ENCODE measurements at places on chromosomes 7 and 10. TPM values are rescaled to one million over a fixed set of nuclear protein-coding genes. Genes with fewer than 3 reads are reported as not detected.

GRCh38 chr10:91741356-91741755, 56.9 kb upstream of the TNKS2 start:
- DNase-seq: no peak

GRCh38 chr10:120403109-120403508, 53.9 kb upstream of the PLPP4 start:
- no peak for DNase-seq

DNA sequence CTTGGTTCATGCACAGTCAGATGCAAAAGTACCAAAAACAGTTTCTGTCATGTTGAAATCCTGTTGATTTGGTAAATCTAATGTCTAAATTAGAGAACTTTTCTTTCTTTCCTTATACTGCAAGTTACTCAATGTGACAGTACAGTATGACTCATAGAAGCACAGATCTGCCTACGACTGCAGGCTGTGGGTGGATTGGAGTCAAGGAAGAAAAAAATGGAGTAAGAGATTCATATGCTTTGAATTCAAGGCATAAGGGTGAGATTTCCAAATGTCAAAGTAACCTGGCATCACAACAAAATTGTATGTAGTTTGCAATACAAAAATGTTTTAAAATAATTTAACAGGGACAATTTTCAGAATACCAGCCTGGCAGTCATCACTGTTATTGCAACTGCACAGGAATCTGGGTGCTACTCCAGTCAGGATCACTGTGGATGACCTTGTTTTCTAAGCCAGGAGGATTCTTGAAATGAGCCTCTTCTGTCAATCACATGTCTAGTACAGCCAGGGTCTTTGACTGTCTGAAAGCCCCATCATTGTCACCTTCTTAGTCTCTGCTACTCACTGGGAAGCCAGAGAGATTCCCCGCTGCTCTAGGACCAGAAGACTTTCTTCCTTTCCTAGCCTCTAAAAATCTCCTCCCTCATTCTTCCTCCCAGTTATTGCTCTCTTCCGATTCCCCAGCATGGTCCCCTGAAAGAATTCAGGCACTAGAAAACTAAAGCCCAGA, 83.6 kb downstream of the CD36 start:
- DNase-seq: no peak

GRCh38 chr10:113397047-113397446, 155.8 kb upstream of the HABP2 start:
- DNase-seq: no peak

DNA sequence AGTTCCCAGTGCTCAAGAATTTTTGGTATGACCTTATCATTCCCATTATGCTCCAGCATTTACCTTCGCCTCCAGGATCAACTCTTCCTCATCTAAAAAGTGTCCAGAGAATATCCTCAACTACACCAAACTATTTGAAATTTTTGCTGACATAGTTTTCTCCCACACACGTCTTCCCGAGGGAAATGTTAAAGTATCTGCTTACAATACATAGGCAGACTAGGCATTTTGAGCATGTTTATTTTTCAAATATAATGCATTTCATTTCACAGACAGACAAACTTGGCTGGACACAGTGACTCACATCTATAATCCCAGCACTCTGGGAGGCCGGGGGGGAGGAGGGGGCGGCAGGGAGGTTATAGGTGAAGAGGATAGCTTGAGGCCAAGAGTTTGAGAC, 177.1 kb upstream of the TRIM24 start:
- DNase-seq: no peak

DNA sequence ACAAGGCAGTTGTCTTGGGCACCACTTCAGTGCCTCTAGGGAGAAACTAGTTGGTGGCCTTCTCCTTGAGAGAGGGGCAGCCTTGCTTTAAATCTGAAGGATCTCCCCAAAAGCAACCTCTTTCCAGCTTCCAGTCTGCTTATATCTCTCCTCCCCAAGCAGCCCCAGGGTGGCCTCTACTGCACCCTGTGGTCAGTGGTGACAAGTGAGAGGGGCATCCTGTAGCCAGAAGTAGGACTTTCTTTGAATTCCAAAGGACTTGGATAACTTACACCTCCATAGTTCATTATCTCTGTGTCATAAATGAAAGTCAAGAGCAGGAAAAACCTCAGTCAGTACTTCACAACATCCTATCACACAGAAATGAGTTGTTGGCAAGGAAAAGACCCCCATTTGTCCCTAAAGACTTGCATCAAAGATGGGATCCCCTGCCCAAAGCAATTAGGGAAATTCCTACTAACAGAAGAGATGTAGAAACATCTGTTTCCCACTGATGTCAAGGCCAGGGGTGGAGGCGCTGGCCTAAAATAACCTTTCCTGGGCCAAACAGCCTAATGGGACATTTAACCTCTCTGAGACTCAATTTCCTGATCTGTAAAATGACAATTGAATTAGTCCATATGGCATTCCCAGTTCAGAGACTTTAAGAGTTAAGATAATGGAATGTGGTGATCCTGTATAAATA, 44.0 kb upstream of the ANKRD1 start:
- peak; percentile 13 for DNase-seq

- DNase-seq: no peak
These were observed 57.4 kb downstream of the NEUROG3 start for GRCh38 chr10:69515699-69516259.

GRCh38 chr10:125118011-125118611, 42.3 kb downstream of the CTBP2 start:
- DNase-seq: no peak

DNA sequence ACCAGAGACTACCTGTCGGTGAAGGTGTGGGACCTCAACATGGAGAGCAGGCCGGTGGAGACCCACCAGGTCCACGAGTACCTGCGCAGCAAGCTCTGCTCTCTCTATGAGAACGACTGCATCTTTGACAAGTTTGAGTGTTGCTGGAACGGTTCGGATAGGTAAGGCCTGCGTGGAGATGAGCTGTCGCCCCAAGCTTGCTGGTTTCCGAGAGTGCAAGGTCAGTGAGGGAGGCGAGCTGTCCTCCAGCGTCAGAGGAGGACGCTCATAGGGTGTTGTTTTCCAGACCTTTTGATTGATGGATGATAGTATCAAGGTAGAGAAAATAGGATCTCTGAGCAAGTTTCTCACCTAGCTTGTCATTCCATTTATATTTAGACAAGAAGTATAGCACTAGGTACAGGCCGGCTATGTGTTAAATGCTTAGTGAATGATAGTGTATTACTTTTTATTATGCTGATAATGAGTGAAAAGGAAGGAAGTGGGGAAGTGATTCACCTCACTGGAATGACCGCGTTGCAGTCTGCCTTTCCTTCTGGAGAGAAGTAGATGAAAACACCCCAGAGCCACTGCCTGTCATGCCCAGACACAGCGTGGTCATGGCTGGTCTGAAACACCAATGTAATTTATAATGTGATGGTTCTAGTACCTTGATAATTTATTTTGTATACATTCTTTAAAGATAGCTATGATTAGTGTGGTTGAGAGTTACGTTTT, 33.9 kb downstream of the BNIP3 start:
- DNase-seq: no peak

DNA sequence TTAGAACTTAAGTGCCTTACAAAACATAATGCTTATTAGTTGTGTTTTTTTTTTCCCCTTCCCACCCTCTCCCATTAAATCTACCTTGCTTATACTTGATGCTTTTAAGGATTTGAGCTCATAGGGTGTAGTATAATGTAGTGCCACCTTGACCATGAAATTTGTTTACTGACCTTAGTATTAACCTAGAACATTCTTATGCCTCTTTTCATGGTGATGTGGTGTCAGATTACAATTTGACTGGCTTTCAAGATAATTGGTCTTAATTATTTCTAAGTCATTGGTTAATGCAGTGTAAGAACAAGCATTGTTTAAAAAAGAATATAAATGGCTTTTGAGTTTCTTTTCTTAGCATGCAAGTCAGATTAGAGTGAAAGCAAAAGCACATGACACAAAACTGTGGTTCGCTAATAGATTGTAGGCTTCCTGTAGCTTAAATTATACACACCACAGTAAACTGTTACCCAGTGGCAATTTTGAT, 61.8 kb downstream of the ADD3 start:
- DNase-seq: no peak

DNA sequence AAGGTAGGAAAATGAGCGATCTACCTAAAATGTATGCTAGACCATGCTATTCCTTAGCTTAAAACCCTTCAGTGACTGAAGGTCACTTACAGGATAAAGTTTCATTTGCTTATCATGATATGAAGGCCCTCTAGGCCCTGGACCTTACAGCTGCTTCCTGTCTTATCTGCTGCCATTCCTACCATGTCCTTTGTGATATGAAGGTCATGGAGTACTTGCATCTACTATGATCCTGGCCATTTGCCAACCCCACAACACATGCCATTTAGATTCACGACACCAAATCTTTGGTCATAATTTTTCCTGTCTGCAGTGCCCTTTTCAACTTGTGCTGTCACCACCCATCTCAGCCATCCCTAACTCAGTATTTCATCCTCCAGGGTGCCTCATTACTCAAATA, 181.8 kb upstream of the MDFIC start:
- DNase-seq: no peak

GRCh38 chr7:90210981-90211380, 559 bp upstream of the STEAP2 start:
- no peak for DNase-seq

DNA sequence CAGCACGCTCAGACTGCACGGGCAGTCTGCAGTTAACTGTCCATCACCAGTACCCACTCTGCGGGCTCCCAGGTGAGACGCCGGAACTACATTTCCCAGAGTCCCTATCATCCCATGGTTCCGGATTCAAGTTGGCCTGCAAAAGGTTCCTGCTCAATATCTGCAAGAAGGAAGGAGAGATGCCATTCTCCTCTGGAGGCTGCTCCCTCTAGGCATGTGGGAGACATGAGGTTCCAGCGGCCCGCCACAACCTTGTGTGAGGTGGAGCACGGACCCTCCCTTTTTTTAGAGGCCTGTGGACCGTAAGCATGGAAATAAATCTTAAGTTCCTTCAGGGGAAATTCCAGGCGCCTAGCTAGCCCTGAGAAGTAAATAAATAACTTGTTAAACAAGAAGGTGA, 29.7 kb downstream of the NUP42 start:
- DNase-seq: no peak

DNA sequence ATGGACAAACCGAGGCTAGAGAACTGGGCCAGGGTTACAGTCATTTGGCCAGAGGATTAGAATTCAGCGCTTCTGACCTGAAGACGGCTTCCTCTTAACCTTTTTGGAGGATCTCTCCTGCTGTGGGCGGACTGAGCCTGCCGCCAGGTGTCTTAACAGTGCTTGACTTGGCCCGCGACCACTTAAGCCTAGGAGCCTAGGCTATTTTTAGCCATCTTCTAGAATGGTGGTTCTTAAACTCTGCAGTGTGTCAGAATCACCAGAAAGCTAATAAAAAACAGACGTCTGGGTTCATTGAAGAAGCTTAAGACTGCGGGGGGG, 722 bp downstream of the MDH2 start:
- no peak for DNase-seq

DNA sequence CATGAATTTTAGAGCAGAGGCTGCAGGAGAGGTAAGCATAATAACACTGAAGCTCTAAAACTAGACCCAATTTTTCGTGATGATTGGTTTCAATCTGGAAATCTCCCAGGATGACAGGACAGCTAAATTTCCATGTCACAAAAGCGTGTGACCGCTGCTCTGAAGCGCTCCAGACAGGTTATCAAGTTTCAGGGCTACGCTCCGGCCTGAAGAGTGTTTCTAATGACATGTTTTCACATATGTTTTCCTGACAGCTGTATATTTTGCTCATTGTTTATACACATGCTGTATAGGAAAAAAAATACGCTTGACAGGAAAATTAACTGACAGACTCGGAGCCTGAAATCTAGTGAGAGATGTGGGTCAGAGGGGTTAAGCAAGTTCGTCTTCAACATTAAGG, 219.8 kb upstream of the BMPER start:
- DNase-seq: no peak

- DNase-seq: no peak
These were observed 11.3 kb downstream of the GNAI1 start for GRCh38 chr7:80145780-80146422.

DNA sequence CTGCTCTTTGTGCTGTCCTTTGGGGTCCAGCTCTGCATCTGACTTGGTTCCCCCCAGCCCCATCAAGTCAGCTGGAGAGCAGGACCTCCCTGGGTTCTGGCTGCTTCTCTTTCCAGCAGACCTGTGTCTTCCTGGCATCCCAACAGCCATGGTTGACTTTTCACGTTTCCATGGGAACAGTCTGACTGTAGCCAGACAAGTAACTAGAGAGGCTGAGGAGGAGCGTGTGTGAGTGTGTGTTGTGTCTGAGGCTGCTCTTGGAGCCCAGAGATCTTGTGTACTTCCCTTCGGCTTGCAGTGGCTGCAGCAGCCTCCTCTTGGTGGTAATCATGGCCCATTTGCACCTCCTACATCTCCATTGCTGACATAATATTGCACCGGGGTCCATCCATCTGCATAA, 332.0 kb downstream of the RPS24 start:
- DNase-seq: no peak

DNA sequence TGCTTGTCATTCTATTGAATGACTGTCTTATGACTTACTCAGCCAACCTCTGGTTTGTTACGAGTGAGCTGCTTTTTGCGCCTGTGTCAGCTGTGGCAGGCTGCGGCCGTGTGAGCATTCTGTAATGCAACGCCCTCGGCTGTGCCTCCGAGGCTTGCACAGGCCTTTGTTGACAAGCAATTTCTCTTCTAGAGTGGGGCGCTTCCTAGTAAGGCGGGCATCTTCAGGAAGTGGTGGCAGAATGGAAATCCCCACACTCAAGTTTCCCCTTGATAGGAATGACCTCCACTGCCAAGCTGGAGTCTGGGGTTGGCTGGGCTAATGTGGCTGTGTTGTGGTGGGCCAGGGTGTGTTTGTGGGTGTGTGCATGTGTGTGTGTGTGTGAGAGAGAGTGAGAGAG, 20.2 kb upstream of the TMEM178B start:
- DNase-seq: no peak

- DNase-seq: peak; percentile 66
These were observed 58.2 kb upstream of the DNAAF5 start for GRCh38 chr7:668139-668931.

- DNase-seq: no peak
These were observed 540.1 kb upstream of the FZD8 start for GRCh38 chr10:36182179-36182566.

DNA sequence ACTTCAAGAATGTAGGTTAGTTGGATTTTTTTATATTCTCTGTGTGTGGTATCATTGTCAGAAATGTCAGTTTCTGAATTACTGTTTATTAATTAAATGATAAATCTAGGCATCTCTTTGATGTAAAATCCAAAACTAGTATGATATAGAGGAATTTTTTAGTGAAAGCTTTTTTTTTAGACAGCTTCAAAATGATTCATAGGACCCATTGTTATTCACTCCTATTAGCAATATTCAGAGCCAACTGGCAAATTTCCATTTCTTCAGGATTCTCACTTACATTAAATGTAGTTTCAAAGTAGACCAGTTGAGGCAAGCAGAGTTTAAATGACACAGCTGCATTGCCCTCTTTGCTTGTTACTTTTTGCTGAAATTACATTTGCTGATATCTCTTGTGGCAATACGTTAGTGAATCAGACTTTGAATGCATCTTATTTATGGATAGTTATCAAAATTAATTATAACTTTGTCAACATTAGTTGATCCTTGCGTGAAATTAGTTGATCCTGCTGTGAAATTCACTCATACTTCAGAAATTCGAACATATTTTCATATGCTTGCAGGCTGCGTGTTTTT, 20.3 kb downstream of the ZNF277 start:
- DNase-seq: no peak

GRCh38 chr7:104938741-104939390, 75.1 kb upstream of the KMT2E start:
- DNase-seq: no peak

The UROS gene
- 45.6 TPM for total RNA-seq

The LRRC61 gene
- total RNA-seq: 3.7 TPM

The CCDC7 gene
- 109 TPM for total RNA-seq

The VENTX gene
- not detected for total RNA-seq

The TUBAL3 gene
- total RNA-seq: 0.16 TPM

The LOXL4 gene
- 8.8 TPM for total RNA-seq

The NHLRC2 gene
- total RNA-seq: 50.6 TPM

Data from urinary bladder (tissue), 4 donors.